ENCODE measurements at places on chromosomes 3 and 15.

GRCh38 chr3:178969004-178969700, 102.5 kb downstream of the ZMAT3 start:
- DNase-seq: no peak

DNA sequence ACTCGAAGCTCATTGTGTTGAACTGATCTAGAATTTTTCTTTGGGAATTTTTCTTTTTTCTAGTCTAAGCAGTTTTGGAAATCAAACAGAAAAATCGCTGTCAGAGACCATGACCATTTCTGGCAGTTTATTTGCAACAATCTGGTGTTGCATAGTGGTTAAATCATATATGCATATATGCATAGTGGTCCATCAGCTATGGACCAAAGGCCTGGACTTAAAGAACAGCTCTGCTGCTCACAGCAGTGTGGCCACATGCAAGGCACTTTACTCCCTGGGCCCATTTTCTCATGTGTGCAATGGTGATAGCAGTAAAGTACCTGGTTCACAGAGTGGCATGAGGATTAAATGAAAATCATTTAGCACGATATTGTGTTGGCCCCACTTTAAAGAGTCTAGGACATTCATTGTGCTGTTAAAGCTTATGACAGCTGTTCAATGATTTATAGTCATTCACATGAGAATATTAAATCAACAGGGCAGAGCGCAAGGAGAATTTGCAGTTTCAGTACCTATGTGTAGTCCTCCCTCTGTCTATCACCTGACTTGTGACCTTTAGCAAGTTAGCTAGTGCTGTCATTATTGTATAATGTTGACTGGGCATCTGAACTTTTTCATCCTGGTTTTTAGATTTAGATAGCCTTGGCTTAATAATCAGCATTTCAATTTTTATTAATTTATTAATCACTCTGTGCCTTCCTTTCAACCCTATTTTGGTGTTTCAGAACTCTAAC, 46.4 kb downstream of the BLM start:
- DNase-seq: no peak

DNA sequence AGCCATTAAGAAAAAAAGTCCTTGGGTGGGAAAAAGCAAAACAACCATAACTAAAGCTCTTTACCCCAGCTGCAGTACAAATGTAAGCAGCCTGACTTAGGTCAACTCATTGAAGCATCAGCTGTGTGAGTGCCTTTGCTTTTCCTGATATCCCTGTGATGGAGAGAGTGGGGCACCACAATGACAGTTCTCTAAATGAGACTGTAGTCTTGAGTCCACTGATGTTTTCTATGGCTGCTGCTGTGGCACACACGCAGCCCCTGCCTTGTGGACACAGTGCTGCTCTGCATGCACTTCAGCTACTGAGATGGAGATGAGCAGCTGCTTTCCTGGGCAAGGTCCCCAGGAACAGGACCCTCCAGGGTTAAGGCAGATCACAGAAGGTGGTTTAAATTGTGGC, 173.2 kb downstream of the KCNAB1 start:
- no peak for DNase-seq

- DNase-seq: peak; percentile 63
These were observed 3.1 kb downstream of the KAT2B start for GRCh38 chr3:20043396-20043795.

DNA sequence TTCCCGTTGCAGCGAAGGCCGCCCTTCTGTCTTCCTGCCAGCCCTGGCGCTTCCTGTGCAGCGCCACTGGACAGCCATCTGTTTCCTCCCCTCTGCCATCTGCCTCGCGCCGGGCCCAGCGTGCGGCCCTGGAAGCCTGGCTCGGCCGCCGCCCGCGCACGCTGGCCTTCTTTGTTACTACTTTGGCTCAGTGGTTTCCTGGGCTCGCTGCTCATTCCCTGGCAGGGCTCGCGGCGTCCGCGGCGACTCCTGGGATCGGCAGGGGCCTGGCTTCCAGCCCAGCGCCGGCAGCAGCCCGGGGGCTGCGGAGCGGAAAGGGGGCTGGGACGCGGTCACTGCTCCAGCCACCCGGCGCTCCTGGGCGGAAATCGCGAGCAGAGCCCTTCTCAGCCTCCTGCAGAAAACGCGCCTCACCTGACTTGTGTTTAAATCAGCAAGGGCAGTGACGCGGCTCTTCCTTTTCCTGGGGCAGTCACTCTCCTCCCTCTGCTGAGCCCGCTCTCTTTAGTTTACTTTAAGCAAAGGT, 10.0 kb downstream of the CMTM7 start:
- DNase-seq: peak; percentile 71

DNA sequence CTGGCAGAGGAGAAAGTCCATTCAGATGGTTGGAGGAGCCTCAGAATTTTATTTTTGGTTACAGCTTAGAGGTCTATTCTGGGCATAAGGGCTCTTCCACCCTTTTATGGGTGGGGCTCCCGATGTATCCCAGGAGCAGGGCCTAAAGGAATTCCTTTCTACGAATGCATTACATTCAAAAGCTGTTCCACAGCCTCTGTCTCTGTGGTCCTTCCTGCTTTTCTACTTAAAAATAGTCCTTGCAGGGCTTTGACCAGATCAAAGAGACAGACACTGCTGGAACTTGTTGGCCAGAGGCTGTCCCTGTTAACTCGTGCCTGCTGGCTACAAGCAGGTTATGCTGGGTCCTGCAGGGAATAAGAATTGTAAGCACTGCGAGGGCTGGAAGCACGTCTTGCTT, 14.4 kb upstream of the NOX5 start:
- DNase-seq: no peak

- no peak for DNase-seq
These were observed 26.6 kb downstream of the MASP1 start for GRCh38 chr3:187264911-187265310.

DNA sequence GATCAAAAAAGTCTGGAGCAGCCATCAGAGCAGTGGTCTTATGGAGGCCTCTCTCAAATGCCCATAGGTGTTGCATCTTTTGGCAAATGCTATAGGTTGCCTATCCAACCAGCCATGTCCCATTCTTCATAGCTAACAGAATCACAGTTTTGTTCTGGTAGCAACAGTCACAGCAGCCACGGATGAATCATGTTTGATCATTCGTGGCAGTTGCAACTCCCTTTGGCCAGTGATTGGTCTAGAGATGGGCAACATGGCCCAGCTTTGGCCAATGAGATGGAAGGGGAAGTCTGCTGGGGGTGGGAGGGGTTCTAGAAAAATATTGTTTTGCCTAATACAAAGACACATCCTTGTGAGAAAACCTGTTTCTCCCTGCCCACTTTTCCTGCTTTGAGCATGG, 50.3 kb upstream of the PPP2R3A start:
- no peak for DNase-seq

GRCh38 chr3:25901796-25902195, 111.9 kb downstream of the OXSM start:
- no peak for DNase-seq

DNA sequence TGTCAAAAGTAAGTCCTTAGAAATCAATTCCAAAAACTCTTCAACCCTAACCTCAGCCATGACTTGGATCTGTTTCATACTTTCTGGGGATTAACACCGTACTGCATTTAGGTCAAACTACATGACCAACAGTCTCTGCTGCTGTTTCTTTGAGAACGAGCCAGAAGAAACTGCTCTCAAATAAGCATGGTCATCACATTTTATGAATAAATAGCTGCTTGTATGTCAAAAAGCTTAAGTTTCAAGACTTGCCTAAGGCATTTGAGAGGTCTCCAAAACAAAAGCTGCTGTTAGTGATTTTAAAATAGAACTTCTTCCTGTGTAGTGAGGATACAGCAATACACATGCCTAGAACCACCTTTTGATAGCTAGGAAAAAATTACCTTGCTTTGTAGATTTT, 166.3 kb upstream of the CHRM5 start:
- DNase-seq: no peak

DNA sequence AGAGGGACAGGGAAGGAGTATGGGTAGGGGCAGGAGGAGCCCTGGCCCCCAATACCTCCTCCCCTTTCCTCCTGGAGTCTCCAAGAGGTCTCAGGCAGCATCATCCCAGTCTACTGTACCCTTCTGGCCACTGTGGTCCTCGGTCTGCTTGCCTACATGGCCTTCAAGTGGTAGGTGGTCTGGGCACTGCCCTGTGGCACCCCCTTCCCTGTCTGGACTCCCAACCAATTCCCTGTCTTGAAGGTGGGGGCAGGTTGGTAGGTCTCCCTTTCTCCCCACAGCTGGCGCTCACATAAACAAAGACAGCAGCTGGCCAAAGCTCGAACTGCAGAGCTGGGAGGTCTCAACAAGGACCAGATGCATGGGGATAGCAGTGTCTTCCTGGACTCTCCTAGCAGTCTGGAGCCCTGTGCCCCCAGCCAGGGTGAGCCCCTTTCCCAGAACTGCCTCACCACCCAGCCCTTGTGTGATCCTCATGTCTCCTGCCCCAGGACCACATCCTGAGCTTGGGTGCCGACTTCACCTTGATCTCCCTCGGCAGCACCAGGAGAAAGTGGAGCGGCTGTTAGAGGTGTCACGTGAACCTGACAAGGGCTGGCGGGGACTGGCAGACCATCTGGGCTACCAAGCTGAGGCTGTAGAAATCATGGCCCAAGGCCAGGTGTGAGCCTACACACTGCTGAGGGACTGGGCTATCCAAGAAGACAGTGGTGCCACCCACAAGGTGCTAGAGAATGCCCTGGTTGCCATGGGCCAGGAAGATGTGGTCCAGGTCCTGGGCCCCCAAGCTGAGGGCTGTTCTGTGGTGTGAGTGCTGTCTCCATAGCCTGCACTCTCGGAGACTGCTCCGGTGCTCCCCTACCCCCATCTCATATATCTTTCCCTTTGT, 33.1 kb downstream of the NBEAL2 start:
- peak; percentile 15 for DNase-seq
